ENCODE measurements at places on chromosomes 2 and 18. TPM values are rescaled to one million over a fixed set of nuclear protein-coding genes. Genes with fewer than 3 reads are reported as not detected.

- peak; percentile 68 for ATAC-seq
These were observed 35.4 kb downstream of the ARHGEF4 start for GRCh38 chr2:130871843-130872740.

DNA sequence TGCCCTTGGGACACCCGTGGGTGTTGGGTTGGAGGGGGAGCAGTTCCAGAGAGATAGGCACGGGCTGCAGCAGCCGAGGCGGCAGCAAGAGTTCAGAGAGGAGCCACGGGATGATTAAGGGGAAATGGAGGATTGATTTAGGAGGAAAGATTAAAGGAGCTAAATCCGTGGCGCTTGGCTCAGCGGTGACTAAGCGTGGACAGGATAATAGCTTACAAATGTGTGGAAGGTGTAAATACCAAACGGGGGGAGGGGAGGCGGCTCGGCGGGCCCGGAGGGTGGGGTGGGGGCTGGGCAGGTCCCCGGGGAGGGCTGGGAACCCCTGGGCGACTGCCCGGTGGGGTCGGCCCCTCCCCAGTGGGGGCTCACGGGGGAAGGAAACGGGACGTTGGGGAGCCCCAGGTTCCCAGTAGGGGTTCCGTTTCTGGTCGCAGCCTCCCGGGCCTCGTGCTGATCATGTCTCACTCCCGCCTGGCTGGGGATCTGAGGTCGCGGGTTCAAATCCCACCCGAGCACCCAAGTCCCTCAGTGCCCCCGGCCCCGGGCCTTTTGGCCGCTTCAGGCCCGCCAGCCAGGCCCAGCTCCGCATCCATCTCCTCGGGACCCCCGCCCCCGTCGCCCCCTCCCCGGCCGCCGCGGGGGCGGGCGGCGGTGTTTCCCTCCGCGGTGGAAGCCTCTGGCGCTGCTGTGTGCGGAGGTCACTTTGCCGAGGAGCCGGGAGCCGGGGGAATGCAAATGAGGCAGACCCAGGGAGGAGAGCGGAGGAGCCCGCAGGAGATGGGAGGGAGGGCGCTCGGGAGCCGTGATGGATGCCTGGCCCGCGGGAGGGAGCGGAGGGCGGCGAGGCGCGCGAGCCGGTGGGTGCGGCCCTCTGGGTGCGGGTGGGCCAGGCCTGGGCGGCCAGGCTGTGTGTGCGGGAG is 8.1 kb downstream of the ASIC4 start:
- peak; percentile 72 for ATAC-seq

- no peak for ATAC-seq
These were observed 513.4 kb upstream of the NETO1 start for GRCh38 chr18:73381016-73381698.

DNA sequence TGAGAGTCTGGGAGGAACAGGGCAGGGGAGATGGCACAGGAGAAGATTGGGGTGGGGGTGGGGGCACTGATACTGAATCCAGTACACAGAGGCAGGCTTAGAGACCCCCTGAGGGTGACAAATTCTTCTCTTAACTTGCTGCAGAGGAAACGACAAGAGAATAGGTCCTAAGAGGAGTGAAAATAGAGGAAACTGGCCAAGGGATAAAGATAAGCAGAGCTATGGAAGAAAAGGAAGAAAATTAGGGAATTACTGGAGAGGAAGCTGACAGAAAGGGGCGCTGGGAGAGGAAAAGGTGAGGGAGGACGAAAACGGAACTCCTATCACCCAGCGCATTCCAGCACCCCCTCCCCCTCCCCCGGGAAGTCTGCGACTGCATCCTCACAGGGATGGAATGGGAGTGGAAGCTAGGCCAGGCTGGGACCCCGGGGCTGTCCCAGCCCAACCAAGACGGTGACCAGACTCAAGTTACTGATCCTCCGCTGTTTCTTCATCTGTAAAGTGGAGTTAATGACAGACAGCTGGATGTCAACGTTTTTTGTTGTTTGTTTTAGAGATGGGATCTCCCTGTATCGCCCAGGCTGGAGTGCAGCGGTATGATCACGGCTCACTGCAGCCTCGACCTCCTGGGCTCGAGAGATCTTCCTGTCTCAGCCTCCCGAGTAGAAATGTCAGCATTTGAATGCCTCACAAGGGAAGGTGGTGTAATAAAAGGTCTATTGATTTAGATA is 2.6 kb upstream of the EMX1 start:
- ATAC-seq = no peak

- ATAC-seq = no peak
These were observed 19.2 kb downstream of the SH3RF3 start for GRCh38 chr2:109148117-109148746.

DNA sequence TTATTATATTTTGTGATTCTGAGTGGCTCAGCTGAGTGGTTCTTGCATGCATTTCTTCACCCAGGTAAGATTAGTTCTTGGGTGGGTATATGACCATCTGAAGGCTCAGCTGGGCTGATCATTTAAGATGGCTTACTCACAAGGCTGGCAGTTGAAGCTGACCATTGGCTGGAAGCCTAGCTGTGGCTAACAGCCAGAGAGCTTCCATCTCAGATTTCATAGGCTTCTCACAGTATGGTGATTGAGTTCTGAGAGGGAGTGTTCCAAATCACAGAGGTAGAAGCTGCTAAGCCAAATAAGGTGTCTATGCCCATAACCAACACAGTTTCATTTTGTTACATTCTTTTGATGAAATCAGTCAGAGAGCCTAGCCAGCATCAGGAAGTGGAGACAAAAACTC is 117.4 kb upstream of the RPRM start:
- peak; percentile 76 for ATAC-seq

DNA sequence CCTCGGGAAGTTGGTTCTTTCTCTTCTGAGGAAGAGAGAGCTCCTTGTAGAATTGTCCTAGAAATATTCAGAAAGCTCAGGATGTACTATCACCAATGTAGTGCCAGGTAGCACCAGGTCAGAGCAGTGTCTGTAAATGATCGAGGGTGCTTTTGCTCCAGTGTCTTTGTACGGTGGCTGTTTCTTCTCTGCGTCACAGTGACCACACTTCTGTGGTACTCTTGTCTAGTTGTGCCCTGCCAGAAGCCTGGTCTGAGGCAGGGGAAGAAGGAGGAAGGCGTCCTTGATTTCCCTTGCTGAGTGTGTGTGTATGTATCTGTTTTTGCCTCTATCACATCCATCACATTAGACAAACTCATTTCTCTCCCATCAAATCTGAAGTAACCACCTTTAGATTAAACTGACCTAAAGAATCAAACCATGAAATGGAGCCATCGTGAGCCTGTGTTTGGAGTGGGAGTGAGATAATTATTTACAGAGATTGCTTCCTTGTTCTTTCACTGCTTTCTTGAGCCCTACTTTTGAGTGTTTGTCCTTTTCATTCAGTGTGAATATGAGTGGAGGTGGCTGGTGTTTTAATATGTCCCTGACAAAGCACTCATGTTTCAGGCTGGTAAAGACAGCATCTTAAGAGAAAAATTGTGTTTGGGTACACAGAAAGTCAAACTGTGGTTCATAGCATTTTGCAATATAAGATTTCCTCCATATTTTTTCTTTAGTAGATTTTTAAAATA is 97.2 kb downstream of the ACOXL start:
- no peak for ATAC-seq

- no peak for ATAC-seq
These were observed 222.7 kb downstream of the PIEZO2 start for GRCh38 chr18:10926621-10927161.

- no peak for ATAC-seq
These were observed 522.5 kb downstream of the GALR1 start for GRCh38 chr18:77772177-77772576.

DNA sequence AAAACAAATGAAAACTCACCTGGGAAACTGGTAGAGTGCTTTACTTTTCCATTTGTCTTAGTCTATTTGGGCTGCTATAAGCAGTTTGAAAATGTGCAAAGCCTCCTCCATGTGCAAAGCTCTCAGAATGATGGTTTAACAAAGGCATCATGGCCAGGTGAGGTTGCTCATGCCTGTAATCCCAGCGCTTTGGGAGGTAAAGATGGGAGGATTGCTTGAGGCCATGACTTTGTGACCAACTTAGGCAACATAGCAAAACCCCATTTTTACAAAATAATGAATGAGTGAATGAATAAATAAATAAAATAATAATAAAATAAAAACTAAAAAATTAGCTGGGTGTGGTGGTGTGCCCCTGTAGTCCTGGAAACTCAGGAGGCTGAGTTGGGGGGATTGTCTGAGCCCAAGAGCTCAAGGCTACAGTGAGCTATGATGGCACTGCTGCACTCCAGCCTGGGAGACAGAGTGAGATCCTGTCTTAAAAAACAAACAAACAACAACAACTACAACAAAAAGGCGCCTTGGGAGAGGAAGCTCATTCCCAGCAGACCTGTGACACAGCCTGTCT is 71.8 kb downstream of the MYCN start:
- ATAC-seq = no peak

- no peak for ATAC-seq
These were observed 147.2 kb upstream of the TWIST2 start for GRCh38 chr2:238700506-238701340.

The HS1BP3 gene
- total RNA-seq = 6.8 TPM

The DPP10 gene
- not detected for total RNA-seq

The LIMS4 gene
- total RNA-seq = 0.94 TPM

The DUSP19 gene
- 2.8 TPM for total RNA-seq
